G401 (cell line): ENCODE measurements at places on chromosomes 13 and 19.

DNA sequence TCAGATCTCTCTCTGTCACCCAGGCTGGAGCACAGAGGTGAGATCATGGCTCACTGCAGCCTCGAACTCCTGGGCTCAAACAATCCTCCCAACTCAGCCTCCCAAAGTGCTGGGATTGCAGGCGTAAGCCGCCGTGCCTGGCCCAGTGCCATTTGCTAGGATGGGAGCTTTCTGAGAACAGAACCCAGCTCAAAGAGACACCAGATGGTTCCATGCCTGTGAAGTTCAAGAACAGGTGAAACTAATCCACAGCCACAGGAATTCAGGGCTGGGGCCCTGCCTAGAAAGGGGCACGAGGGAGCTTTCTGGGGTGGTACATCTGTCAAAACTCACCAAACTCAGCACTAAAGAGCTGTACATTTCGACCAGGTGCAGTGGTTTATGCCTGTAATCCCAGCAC lies 4.2 kb downstream of the SLC7A9 start:
- DNase-seq = no peak

- DNase-seq = peak; percentile 8
These were observed 248.0 kb upstream of the MAB21L1 start for GRCh38 chr13:35724446-35724845.

DNA sequence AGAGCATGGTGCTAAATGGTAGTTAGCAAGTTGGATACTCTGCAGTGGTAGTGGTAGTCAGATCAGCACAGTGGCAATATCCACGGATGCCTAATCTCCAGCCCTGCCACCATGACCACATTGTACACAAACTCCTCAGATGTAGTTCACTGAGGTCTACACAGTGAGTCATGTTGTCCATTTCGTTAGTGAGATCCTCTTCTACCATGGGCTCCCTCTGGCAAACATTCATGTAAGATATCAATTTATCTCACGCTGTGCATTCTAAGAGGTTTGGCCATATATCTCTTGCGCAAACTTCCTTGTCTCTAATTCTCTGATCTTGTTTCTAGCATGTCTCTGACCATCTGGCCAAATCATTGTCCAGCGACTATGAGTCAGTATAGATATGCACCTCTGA lies 58.2 kb downstream of the POLR1D start:
- DNase-seq = no peak

DNA sequence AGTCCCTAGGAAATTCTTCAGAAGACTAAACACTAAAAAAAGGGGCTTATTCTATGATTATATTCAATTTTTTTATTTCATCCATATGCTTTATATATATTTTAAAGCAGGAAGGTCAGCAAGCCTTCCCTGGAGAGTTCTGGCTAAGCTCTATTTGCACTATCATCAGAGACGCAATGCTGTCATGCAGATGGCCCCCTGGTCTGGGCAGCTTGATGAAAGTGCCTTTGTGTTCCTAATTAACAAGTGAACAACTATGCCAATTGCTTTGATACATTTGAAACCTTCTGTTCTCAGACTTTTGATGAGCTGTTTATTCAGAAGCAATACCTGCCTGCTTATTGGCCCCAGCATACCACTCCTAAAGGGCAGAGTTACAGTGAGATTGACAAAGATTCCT lies 1344.6 kb downstream of the OLFM4 start:
- peak; percentile 57 for DNase-seq

- DNase-seq = no peak
These were observed 203.9 kb downstream of the SHISA2 start for GRCh38 chr13:25847635-25848626.

- DNase-seq = no peak
These were observed 195.3 kb downstream of the ITGBL1 start for GRCh38 chr13:101647760-101648159.

DNA sequence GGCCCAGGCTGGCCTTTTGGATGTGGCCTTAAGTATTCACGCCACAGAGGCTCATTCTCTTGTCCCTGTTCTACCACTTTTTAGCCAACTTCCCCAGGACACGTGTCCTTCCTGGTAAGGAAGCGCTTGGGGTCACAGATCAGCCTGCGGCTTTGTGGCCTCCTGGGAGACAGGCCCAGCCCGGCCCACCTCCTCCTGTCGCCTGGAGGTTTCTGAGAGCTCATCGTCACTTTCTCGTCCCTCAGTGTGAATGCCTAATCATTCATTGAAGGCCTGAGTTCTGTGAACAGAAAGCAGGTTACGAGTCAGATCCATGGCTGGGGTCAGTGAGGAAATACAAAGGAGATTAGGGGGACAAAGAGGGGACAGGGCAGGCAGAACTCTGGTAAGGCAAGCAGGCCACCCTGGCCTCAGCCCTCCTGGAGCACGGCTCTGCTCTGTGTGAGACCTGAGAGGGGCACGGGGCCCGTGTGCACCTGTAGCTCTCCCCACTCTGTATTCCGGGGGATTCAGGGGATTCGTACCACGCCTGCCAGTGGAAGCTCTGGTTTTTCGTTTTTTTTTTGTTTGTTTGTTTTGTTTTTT lies 38.6 kb upstream of the TSHZ3 start:
- DNase-seq = no peak

GRCh38 chr13:49410477-49410876 lies 33.4 kb downstream of the CAB39L start:
- DNase-seq = no peak

DNA sequence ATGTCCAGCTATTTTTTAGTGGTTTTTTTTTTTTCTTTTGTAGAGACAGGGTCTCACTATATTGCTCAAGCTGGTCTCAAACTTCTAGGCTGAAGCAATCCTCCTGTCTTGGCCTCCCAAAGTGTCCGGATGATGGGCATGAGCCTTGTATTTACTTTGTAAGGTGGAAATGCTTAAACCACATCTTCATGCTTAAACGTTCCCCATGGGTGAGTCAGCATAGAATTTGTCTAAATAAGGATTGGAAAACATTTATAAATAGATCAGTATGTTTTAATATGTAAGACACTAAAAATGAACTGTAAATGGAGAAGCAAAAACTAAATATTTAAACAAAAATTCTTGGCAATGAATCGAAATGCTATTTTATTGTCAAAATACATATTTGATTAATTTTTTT lies 698.0 kb downstream of the PCDH9 start:
- DNase-seq = no peak

GRCh38 chr13:42807241-42807640 lies 25.9 kb downstream of the FAM216B start:
- no peak for DNase-seq

DNA sequence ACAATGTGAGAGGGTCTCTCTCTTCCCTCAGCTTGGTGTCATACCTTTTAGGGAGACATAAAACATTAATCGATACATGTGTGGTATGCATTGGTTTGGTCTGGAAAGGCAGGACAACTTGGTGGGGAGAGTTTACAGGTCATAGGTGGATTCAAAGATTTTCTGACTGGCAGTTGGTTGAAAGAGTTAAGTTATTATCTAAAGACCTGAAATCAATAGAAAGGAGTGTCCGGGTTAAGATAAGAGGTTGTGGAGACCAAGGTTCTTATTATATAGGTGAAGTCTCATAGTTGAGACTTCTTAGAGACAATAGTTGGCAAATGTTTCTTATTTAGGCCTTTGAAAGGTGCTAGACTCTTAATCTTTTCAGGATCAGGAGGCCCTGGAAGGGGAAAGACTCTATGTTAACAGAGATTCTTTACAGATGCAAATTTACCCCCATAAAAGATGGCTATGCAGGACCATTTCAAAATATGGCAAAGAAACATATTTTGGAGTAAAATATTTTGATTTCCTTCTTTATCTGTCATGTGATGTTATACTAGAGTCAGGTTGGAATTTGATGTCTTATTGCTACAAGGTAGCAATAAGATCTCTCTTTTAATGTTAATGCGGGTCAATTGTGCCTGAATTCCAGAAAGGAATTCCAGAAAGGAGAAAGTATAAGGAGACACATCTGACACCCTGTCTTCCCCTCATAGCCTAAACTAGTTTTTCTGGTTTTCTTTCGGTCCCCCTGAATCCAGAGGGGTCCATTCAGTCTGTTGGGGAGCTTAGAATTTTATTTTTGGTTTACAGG lies 59.2 kb upstream of the RCBTB2 start:
- DNase-seq = no peak
